ENCODE measurements at places on chromosomes 3 and 15.

DNA sequence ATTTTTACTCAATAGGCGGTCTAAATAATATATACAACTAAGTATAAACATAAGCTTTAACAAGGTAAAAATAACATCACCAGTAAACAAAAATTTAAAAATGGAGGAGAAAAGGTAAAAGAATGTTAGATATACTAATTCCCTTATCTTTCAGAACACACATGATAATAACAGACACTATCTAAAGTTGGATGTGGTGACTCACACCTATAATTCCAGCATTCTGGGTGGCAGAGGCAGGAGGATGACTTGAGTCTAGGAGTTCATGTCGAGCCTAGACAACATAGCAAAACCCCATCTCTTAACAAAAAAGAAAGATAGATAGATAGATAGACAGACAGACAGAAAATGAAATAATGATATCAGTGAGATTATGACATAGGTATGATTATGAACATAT, 85.1 kb downstream of the STAG1 start:
- no peak for DNase-seq

- DNase-seq, result no peak
Observed at GRCh38 chr15:80855206-80855605, 76.0 kb downstream of the CEMIP start.

- DNase-seq, result peak; percentile 72
Observed at GRCh38 chr3:194396859-194397756, 2.0 kb downstream of the GP5 start.

DNA sequence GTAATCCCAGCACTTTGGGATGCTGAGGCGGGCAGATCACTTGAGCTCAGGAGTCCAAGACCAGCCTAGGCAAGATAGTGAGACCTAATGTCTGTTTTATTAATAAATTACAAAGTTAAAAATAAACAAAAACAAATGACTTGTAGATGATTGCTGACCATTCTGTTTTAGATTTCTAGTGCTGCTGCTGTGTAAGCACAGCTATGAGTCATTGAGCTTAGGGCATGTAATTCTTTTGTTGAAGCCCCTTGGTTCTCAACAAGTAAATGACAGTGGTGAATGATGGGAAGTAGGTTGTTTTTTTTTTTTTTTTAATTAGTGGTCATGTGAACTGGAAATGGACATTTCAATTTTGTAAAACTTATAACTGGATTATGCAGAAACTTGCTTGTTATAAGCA, 63.3 kb downstream of the LEO1 start:
- DNase-seq, result peak; percentile 73

DNA sequence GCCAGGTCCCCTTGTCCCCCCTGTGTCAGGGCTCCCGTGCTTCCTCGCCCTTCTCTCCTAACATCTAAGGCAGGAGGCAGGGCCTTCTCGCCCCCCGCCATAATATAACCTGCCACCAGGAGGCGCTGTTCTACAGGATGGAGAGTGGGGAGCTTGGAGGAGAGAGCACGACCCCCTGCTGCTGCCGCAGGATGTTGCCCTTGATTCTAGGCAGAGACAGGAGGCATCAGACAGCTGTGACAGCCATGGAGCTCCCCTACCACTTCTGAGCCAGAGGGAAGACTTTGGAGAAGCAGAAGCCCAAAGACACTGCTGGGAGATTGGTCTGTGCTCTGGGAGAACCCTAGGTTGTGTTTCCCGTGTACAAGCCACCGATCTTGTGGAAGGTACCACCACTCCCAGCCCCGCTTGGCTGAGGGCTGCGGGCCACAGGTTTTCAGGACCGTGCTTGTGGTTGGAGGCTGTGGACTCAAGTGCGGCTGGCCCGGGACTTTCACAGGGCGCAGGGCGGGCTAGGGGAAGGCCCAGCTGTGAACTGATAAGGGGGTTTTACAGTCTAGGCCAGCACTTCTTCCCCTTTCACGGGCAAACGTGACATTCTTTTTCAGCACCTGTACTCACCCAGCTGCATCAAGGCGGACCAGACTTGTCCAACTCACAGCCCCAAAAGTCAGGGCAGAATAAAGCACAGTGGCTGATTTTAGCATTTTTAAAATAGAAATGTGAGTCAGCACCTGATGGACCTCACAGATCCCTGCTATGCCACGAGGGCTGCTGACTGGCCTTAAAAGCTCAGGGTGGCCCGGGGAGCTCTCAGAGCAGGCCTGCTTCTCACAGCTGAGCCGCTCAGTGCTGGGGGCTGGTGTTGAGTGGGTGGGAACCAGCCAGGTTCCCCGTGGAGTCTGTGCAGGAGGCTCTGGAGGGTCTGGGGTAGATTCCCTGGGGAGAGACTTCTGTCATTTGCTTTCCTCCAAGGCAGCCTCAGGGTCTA, 2.6 kb upstream of the TIGIT start:
- peak; percentile 72 for DNase-seq

DNA sequence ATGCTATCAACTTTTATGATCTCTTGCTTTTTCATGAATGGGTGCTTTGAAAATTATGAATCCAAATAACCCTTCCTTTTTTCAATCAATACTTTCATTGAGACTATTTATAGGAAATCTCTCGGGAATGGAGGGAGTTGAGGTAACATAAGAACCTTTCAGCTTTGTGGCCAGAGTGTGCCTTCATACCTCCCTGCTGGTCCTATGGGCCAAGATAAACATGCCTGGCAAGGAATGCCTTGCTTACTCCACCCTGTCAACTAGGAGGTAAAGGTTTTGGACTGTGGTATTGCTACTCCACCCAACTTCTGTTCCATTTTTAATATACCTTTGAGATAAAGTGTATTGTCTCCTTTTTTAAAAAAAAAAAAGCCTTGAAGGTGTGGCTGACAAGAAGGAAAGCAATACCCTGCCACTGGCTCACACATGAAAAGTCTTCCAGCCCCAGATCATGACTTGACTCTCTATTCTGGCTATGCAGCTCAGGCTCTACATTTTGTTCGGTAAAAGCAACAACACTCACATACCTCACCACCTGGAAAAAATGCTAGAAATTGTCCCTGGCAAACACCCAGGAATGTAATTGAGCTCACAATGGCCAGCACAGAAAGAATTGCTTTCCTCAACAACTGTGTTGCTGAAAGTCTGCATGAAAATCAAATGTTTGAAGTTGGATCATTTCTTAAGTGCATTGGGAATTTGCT, 35.8 kb downstream of the COL8A1 start:
- DNase-seq, result no peak

- DNase-seq, result no peak
Observed at GRCh38 chr3:147305533-147306250, 100.7 kb downstream of the ZIC4 start.

GRCh38 chr3:194333212-194333980, 17.7 kb downstream of the CPN2 start:
- DNase-seq, result no peak

DNA sequence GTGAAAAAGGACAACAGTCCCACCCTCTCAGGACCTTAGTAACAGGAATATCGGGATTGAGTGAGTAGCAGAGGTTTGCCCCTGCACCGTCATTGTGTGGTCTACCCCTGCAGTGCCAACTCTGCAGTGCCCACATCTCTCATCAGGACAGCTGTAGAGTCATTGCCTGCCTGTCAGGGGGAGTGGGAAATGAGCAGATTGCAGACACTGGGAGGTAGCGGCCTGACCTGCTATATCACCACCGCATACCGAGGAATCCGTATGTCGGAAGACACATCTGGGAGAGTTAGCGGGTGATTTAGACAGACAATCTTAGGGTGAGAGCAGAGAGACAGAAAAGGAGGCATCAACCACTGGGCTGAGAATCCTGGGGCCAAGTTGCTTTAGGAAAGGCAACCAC, 218.1 kb downstream of the EPHB1 start:
- DNase-seq, result no peak

DNA sequence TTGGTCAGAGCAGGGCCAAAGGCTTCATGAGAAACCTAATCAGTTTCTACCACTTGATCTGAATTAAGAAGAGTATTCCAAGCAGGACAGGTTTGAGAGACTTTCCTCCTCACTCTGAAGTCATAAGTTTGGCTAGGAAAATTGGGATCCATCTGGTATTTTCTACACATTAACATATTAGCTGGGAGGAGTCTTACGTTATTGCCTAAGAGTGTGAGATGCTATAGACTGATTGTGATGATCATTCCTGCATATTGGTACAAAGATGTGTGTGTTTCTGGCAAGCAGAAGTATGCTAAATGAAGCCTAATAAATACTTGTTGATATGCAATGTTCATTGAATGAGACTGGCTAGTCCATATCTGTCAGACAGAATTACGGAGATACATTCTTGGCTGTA, 73.5 kb upstream of the RASGRP1 start:
- DNase-seq, result no peak

- no peak for DNase-seq
Observed at GRCh38 chr15:27582726-27583410, 516.2 kb downstream of the OCA2 start.

- no peak for DNase-seq
Observed at GRCh38 chr15:69906256-69907185, 191.2 kb downstream of the TLE3 start.

DNA sequence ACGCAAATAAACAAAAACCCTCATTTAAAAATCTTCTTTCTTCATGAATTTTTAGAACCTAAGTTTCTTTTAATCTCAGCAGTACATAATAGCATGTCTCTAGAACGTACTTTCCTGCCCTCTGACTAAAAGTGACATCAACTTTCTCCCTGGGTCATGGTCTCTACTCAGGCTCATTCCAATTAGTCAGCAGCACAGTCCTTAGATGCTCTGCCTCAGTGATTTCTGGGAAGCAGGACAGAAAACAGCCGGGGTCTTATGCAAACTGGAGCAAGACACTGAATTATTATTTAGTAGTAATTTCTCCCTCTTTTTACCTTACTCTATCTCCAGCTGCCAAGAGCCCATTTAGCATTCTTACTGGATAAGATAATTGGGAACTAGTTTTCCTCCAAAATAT, 365.2 kb downstream of the TUSC7 start:
- DNase-seq, result no peak

GRCh38 chr3:59212128-59212779, 162.4 kb upstream of the CFAP20DC start:
- DNase-seq, result peak; percentile 47

GRCh38 chr3:123423031-123423430, 25.9 kb downstream of the ADCY5 start:
- DNase-seq, result no peak

- DNase-seq, result no peak
Observed at GRCh38 chr3:139830817-139831216, 104.2 kb upstream of the CLSTN2 start.

DNA sequence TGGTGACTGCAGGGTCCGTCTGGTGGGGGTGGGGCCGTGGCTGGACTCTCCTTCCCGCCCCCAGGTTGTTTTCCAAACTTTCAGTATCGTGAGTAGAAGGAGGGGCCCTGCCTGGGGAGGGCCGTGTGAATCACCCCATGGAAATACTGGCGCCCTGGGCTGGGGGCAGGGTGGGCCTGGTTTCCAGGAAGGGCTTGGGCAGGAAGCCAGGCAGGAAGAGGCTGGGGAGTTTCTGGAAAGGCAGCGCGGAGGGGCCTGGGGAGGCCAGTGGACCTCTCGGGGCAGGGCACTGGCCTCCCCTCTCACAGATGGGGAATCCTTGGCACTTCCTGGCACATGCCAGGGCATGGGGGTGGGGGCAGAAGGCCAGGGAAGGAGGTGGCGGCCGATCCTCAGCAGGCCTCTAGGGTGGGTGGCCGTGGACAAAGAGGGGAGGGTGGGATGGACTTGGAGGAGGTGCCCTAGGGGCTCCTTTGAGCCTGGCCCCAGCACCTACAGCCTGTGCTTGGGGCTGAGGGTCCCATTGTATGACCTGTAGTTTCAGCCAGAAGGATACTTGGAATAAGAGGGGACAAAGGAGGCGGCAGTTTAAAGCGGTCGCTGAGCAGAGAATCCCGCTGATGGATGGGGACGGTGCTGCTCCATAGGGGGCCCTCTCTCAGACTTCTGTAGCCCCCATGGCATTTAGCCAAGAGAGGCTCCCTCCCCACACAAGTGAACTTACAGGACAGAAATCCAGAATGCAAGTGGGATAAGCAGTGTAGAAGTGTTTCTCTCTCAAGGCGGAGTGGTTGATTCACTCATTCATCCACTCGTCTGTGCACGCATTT, 56.5 kb upstream of the GATA2 start:
- DNase-seq, result no peak

DNA sequence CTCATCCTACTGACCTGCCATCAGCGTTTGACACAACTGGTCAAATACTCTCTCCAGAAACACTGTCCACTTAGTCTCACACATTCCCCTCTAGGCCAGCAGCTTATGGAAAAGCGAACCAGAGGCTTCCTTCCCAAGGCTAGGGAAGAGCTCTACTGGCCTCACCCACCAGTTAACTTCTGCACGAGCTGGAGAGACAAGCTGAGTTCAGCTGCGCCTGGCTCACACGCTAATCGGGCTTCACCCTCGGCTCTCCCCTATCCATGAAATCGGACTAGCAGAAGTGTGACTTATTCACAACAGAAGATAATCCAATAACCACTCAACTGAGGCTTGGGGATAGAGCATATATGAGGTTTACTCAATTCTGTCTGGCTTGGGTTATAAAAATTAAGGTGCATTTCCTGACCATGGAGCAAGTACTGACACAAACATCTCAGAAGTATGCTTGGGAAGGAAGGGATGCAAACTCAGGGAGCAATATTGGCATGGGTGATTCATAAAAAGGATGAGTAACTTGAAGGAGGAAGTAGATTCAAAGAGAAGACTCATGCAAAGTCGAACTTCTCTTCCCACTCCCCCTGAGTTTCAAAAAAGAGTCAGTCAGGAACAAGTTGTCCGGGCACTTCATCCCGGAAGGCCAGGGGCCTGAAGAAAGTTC, 73.1 kb downstream of the XXYLT1 start:
- no peak for DNase-seq

GRCh38 chr3:20772869-20773268, 586.9 kb upstream of the SGO1 start:
- DNase-seq, result peak; percentile 50

- no peak for DNase-seq
Observed at GRCh38 chr3:38616658-38617057, 32.8 kb downstream of the SCN5A start.

GRCh38 chr3:76990606-76991005, 49.3 kb upstream of the ROBO2 start:
- DNase-seq, result peak; percentile 1

DNA sequence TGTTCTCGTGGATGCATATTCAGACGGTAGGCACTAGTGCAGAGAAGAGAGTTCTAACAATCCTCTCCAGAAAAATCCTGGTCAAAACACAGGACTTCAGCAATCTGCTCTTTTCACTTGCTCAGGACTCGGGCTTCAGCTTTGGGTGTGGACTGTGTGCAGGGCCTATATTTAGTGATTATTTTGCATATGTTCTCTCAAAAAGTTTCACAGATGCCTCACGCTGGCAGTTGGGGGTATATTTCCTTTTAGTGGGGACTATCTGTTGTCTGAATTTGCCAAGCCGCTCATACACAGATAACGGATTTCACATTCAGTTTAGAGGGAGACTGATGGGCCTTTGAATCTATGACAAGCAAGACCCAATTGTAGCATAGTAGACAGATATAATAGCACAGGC, 54.4 kb upstream of the LRRN1 start:
- no peak for DNase-seq

GRCh38 chr3:189727158-189727557, 96.0 kb downstream of the TP63 start:
- DNase-seq, result no peak

- DNase-seq, result peak; percentile 62
Observed at GRCh38 chr15:99447497-99448371, 118.0 kb upstream of the MEF2A start.
